ENCODE measurements at places on chromosomes 3 and 15.

- DNase-seq, result no peak
These were observed 24.0 kb downstream of the TGFBR2 start for GRCh38 chr3:30630238-30631030.

DNA sequence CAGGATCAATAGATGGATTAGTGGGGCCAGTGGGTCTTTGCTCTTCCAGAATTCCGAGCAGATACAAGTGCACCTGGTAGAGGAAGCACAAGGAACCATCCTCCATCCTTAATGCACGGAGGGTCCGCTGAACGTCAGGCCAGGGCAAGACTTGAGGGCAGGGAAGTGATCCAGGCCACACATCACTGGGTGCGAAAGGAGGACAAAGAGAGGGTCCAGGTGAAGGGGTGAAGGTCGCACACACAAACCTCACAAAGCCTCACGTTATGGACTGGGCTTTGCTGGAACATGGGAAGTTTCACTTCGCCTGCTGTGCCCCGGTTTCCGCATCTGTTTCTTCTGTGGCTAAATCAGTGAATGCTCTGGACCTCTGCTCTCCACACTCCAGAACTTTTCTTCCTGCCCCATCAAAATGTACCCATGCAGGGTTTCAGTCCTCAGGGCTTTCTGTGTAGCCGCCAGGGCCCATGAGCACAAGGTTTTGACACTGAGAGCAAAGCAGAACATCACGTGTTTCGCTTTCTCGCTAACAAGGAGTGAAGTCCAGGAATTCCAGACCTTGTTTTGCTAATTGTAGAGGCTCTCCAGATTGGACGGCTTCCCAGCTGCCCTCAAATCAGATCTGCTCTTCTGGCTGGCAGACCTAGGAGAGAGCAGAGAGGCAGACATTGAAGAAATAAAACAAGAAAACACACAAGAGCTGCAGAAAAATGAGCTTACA, 56.3 kb downstream of the KLF15 start:
- no peak for DNase-seq

DNA sequence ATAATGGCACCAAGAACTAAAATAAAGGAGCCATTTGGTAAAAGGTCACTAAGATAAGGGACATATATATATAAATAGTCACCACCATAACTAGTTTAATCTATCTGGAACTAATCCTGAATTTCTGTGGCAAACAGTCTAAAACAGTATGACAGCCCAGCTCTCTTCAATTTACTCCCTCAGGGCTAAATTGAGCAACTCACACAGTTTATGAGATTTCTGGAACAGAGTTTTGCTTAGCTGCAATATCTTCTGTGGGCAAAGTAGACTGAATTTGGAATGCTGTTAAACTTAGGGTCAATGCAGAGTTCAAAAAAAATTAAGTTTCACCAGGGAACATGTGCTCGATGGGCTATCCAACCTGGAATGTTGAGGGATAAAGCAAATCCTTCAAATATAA, 70.1 kb upstream of the VEPH1 start:
- no peak for DNase-seq

DNA sequence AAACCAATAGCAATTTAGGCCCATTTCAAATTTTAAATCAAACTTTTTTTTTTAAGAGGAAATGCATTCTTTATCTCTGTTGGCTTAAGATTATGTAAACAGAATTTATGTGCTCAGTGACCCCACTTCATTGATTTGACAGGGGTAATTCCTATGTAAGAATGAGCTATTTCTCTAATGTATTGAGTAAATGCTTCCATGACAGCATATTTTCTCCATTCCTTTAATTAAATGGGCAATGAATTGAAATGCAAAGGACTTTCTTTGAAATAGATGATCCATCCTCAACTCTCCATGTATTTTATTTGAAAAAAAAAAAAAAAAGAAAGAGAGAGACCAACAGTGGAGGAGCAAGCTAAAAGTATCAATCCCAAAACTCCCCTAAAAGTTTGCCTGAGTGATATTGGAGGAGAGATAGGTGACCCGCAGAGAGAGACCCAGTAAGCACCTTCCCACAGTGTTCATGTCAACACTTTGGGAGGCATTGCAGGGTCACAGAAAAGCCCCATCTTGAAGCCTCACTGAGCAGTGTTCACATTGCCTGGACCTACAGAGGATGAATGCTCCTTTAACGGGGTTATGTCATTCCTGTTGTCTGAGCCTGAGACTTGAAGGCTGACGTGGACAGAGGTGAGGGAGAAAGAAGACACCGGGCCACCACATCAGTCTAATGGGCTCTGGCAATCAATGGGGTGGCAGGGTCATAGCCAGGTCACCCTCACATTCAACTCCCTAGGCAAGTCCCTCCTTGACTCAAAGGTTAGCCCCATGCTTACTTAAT, 176.0 kb downstream of the SHOX2 start:
- no peak for DNase-seq

DNA sequence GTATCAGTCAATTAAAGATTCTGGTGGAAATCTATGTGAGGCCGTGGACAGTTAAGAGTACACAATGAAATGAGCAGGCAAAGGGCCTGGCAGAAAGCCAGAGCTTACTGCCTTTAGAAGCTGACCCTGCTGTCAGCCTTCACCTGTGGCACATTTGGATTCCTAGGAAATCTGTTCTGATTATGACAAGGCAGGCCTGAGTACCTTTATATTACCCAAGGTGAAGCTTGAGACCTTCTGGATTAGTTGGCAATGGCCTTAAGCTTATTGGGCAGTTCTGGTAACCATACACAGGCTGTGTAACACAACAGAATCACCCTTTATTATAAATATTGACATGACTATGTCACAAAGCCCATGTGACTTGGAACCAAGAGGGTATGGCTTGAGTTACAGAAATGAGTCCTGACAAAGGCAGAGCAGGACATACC, 43.2 kb downstream of the NBEAL2 start:
- DNase-seq, result no peak

DNA sequence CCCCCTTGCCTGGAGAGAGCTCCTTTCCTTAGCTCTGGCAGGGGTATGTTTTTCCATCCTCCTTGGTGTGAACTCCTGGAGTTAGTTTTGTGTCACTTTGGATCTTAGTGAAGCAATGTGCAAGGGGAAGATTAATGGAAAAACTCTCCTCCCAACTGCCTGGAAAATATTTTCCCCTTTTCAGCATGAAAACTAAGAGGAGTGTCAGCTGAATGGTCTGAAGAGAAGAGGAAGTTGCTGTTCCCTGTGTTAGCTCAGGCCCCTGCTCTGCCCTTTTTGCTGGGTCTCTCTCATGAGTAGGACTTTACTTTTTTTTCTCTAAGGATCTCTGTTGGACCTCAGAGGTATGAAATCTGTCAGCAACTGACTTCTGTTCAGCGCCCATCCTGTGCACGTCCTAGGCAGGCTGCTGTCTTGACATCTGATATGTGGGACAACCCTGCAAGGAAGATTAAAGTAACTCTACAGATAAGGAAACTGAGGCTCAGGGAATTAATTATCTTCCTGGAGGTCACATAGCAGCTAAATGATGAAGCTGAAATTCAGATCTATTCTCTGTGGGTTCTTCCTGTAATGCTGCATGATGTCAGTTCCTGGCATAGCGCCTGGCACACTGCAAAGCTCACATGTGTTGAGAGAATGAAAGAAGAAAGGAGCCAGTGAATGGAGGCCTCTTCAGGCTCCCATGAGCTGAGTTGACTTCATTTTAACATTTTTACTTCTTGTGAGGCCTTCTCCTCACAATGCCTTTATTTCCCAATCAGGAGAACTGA, 109.7 kb upstream of the GALNT15 start:
- DNase-seq, result no peak

GRCh38 chr3:60160111-60160821, 1091.0 kb downstream of the FHIT start:
- no peak for DNase-seq

- DNase-seq, result no peak
These were observed 467.3 kb downstream of the CADM2 start for GRCh38 chr3:85426121-85426520.

- no peak for DNase-seq
These were observed 208.3 kb downstream of the TBC1D2B start for GRCh38 chr15:77869021-77869895.

- no peak for DNase-seq
These were observed 71.7 kb downstream of the TTC23 start for GRCh38 chr15:99177679-99178078.

DNA sequence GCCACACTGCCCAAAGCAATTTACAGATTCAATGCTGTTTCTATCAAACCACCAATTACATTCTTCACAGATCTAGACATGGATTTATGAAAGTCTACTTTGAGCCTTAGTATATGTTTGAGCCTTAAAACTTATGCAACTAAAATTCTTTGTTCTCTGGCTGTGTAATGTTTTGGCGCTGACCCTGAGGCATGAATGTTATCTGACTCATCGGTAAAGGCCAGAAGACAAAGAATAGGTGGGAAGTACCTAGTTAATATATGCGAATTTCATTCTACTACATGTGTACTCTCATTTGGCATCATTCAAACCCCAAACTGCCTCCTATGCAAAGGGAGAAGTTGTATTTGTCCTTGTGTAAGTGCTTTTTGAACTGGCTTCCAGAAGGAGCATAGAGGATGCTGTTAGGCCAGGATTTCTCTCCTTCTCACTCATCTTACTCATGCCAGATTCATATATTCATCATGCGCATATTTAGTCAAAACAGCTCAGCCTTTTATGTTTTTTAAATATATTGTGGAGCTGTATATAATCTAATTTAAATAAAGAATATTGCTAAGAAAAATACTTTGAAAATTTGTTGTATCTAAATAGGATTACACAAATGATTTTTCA, 204.2 kb downstream of the NFKBIZ start:
- no peak for DNase-seq

DNA sequence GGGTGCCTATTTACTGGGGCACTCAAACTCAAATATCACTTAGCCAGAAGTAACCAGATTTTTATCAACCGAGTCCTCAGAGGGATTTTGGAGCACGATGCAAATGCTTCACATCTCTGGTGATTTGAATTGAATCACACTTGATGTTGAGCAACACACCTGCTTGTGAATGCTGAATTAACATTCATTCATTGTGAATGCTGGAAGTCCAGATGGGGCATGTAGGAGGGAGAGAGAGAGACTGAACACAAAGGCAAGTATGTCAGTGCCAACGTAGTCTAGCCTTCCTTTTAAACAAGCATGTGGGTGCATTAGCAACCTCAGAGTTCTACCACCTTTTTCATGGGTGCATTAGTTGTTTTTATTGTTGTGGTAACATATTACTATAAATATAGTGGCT, 156.2 kb downstream of the ADAMTSL3 start:
- DNase-seq, result no peak

GRCh38 chr15:28066231-28066630, 32.9 kb downstream of the OCA2 start:
- DNase-seq, result no peak

DNA sequence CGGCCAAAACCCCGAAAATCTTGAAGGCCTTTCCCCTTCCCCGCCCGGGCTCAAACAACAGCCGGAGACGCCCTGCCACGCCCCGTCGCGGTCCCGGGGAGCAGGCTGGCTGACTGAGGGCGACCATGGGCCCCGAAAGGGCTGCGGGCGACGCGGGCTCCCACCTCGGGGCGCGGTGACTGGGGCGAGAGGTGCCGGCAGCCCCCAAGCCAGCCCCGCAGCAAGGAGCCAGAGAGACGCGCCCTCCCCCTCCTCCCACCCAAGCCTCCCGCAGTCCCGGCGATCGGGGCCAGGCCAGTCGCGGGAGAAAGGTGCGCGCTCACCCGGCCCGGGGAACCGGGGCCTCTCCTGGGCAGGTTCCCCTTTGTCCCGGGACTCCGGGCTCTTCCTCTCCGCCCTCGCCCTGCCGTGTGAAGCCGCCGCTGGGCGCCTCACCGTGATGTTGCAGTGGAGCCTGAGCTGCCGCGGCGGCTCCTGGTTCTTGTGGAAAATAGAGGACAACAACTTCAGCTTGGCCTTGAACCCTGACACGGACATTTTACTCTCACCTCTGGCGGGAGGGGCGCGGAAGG, 30.6 kb upstream of the ZSCAN2 start:
- DNase-seq, result peak; percentile 50

GRCh38 chr15:64037116-64037515, 9.2 kb downstream of the DAPK2 start:
- DNase-seq, result no peak

GRCh38 chr15:34262362-34262761, 37.5 kb downstream of the EMC4 start:
- no peak for DNase-seq

- no peak for DNase-seq
These were observed 205.9 kb downstream of the ZIC1 start for GRCh38 chr3:147615035-147615434.

DNA sequence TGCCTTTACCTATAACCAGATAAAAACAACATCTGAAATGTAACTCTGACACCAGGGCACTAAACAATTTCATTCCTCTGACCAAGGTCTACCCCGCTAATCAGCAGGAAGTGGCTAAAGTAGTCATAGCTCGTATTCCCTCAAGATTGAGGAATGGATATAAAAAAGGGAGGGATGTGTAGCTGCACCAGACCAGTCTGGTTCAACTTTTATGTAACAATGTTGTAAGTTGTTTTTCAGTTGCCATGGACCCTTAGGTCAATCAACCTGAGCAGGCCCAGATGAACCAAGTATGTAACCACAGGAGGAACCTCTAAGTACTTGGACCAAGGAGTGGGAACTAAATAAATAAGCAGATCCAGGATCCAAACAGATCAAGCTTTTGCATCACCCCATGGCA, 28.4 kb upstream of the IFT57 start:
- no peak for DNase-seq

- no peak for DNase-seq
These were observed 695 bp downstream of the METTL6 start for GRCh38 chr3:15426579-15427118.

DNA sequence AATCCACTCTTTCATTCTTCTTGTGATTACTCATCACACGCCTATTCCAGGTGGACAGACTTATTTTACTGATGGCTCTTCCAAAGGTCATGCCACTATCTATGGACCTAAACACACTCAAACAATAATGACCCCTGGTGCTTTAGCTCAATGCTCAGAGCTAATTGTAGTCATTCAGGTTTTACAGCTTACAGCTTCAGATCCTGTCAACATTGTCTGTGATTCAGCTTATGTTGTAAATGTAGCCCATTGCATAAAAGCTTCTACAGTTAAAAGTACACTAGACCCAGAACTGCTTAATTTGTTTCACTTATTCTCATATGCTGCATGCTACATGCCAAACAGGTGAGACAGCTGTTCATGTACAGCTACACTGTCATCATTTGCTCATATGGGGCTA, 49.2 kb downstream of the LSM3 start:
- no peak for DNase-seq

- DNase-seq, result no peak
These were observed 8.2 kb upstream of the TM6SF1 start for GRCh38 chr15:83099290-83099689.

Measured in activated CD4-positive, alpha-beta T cell treated with anti-CD3 and anti-CD28 coated beads, Interleukin-2, amount 50 U/mL, for 1 hour (primary cell).